ENCODE measurements at places on chromosomes 3 and 15.

DNA sequence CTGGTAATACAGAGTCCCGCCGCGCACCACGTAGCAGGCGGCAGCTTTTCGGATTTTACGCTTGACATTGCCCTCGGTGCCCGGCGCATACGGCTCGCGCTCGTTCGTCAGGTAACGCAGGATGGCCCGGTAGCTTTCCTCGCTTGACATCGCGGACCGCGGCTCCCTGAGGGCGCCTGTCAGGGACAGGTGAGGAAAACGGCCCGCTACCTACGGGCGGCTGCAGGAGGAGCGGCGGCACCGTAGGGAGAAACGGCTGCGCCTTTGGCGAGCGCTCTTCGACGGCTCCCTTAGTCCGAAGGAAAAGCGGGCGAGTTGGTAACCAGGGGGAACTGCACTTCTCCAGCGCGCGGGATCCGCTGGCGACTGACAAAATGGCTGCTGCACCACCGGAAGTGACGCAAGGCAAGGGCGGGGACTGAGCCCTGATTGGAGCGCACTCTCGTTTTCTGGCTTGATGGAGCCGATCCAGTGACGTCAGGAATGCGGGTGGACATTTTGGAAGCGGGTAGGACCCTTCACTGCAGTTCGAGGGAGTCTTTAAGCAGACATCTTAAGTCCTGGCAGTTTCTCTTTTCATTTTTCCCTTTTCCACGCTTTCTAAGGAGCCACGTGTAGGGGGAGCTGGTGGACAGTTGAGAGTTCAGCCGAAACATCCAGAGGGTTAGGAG, at the start of gene ZBTB11:
Gene ZBTB11, minus strand, starts transcription at position 368 of the 671 bp plus-strand sequence. Its CDS starts 218 bp downstream, at position 150.
- peak; percentile 99 for DNase-seq

DNA sequence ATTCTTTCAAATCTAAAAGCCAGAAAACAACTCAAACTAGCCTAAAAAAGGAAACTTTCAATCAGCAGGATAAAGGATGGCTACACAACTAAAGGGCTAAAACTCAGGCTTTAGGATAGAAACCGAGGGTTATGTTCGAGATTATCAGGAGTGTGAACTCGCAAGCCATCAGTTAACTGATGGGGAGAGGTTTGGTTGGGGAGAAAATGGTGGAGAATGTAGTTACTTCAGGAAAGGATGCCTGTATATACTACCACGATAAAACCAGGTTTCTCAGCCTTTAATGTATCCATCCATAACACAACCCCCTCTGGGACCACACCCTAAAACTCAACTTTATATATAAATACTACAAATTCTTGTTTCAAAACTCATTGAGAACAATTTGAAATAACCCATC, 22.2 kb downstream of the TRA2B start:
- DNase-seq, result no peak

DNA sequence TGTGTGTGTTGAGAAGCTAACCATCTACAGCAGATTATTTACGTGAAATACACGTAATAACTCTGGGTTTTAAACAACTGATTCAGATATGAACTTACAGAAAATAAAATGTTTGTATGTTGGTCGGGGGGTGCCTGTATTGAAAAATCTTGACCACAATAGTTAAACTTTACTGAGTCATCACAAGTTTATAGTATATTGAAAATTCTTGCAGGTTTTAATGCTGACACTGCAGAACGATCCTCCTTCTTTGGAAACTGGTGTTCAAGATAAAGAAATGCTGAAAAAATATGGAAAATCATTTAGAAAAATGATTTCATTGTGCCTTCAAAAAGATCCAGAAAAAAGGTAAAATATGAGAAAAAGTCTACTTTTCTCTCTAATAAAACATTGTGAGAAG, 41.3 kb upstream of the SLC22A13 start:
- DNase-seq, result no peak

- no peak for DNase-seq
Observed at GRCh38 chr3:17047162-17047561, 162.4 kb downstream of the PLCL2 start.

DNA sequence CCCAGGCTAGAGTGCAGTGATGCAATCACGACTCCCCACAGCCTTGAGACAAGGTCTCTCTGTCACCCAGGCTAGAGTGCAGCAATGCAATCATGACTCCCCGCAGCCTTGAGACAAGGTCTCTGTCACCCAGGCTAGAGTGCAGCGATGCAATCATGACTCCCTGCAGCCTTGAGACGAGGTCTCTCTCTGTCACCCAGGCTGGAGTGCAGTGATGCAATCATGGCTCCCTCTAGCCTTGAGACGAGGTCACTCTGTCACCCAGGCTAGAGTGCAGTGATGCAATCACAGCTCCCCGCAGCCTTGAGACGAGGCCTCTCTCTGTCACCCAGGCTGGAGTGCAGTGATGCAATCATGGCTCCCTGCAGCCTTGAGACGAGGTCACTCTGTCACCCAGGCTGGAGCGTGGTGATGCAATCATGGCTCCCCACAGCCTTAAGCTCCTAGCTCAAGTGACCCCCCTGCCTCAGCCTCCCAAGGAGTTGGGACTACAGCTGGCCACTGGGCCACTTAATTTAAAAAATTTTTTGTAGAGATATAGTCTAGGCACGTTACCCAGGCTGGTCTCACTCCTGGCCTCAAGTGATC, 26.1 kb downstream of the TFRC start:
- DNase-seq, result no peak

Data from omental fat pad (tissue), 4 donors.